T-helper 17 cell (primary cell): ENCODE measurements at places on chromosomes 7 and 10.

DNA sequence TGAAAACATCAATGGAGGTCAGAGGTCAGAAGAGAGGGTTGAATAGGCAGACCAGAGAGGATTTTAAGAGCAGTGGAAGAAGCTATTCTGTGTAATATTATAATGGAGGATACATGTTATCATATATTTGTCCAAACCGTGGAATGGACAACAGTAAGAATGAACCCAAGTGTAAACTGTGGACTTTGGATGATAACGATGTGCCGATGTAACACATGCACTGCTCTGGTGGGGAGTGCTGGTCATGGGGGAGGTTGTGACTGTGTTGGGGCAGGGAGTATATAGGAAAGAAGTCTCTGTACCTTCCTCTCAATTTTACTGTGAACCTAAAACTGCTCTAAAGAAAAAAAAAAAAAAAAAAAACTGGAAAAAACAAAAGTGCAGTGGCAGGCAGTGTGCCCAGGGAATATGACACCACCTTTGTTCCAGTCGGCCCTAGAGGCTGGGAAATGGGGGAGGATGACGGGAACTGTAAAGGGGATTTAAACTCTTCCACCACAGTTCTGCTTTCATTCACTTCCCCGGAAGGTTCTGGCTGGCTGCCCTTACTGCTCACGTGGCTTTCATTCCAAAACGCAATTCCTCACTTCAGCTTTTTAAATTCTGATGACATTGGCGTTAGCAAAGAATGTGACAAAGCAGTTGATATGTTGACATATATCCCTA lies 113.7 kb upstream of the ANKRD1 start:
- DNase-seq: no peak
- peak overlapping the region; percentile 4 for H3K27ac ChIP-seq
- peak overlapping the region; percentile 15 for H3K4me3 ChIP-seq
- peaks cover 6% of the 10 kb centered on the region for H3K27me3 ChIP-seq
- H3K4me1 ChIP-seq: peaks cover 15% of the 10 kb centered on the region

DNA sequence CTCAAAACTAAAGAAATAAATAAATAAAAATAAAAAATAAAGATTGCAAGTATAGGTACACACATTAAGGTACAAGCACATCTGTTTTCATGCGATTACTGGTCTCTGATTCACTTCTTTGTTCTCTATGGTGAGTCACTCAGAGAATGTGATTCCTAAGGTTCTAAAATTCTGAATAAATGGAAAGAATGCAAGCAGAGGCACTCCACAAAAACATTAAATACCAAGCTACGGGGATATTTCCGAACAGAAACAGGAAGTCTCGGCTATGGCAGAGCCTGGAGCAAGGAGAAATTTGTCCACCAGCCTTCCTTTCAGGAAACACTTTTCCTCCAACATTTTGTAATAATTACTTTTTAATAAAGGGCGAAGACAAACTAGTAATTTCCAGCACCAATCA lies 1.4 kb downstream of the VOPP1 start:
- peak overlapping the region; percentile 95 for H3K27ac ChIP-seq
- peaks cover 69% of the 10 kb centered on the region for H3K4me1 ChIP-seq
- H3K4me3 ChIP-seq: peak overlapping the region; percentile 96
- H3K27me3 ChIP-seq: no peaks in the 10 kb centered on the region

GRCh38 chr10:112559349-112559748 lies 112.3 kb downstream of the VTI1A start:
- peaks cover 3% of the 10 kb centered on the region for H3K36me3 ChIP-seq
- no peak overlapping the region for H3K4me3 ChIP-seq
- H3K4me1 ChIP-seq: peaks cover 7% of the 10 kb centered on the region
- DNase-seq: no peak
- no peaks in the 10 kb centered on the region for H3K27me3 ChIP-seq

- H3K36me3 ChIP-seq: no peaks in the 10 kb centered on the region
- no peak for DNase-seq
- peaks cover 12% of the 10 kb centered on the region for H3K4me1 ChIP-seq
- no peaks in the 10 kb centered on the region for H3K27me3 ChIP-seq
These were observed 68.0 kb downstream of the CAMK1D start for GRCh38 chr10:12417331-12417730.

GRCh38 chr10:89611282-89611681 lies 33.8 kb downstream of the PANK1 start:
- H3K4me1 ChIP-seq: peaks cover 31% of the 10 kb centered on the region
- no peak overlapping the region for H3K27ac ChIP-seq
- no peak overlapping the region for H3K4me3 ChIP-seq
- H3K36me3 ChIP-seq: peaks cover 2% of the 10 kb centered on the region
- DNase-seq: no peak

GRCh38 chr10:3500408-3500856 lies 284.6 kb downstream of the KLF6 start:
- H3K4me1 ChIP-seq: no peaks in the 10 kb centered on the region
- H3K4me3 ChIP-seq: no peak overlapping the region
- no peak for DNase-seq
- peaks cover 30% of the 10 kb centered on the region for H3K27me3 ChIP-seq
- H3K36me3 ChIP-seq: peaks cover 3% of the 10 kb centered on the region

DNA sequence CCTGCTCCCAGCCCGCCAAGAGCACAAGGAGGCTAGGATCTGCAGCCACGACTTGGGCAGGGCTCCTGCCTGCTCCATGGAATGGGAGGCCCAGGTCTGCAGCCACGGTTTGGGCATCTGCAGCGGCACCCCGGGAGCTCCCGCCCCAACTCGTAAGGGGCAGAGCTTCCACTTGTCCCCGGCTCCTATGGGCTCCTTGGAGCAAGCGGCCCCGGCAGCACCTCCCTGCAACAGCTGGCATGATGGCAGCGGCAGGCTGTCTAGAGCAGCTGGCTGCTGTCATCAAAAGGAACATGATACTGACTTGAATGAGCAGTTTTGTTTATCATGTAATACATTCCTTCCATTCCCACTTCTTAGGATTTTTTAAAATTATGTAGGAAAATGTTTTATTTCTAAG lies 684.0 kb upstream of the FOXK1 start:
- peaks cover 7% of the 10 kb centered on the region for H3K36me3 ChIP-seq
- peaks cover 2% of the 10 kb centered on the region for H3K4me1 ChIP-seq
- no peak overlapping the region for H3K27ac ChIP-seq
- DNase-seq: no peak
- no peak overlapping the region for H3K4me3 ChIP-seq
- peaks cover 55% of the 10 kb centered on the region for H3K27me3 ChIP-seq

DNA sequence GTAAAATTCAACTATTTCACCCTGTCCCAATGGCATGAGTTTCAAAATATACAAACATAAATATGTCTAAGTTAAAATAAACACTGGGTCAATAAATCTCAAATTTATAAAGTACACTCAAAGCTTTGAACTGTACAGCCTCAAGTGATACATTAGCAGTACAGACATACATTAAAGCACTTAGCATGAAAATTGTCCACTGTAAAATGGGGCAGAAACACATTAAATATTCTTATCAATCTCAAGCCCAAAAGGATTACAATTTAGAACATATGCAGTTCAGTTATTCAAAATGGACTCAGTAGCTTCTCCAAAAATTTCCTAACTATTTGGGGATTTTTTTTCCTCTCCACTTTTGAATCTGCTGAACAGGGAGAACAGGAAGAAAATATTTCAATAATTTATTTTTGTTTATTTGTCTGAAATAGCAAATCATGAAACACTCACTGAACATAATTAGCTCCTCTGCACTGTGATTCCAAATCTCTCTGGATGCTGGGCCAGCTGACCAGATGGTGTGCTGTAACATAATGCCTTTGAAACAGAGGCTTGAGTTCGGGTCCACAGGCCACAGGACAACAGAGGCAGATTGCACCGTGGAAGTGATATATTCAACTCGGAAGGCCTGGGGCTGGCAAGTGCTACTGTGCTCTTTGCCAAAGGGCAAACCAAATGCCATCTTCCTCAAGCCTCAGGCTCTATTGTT lies 248.9 kb upstream of the LRRN3 start:
- peaks cover 2% of the 10 kb centered on the region for H3K36me3 ChIP-seq
- no peak for DNase-seq
- H3K27ac ChIP-seq: no peak overlapping the region
- no peaks in the 10 kb centered on the region for H3K4me1 ChIP-seq
- no peak overlapping the region for H3K4me3 ChIP-seq
- H3K27me3 ChIP-seq: no peaks in the 10 kb centered on the region

GRCh38 chr7:111682588-111683340 lies 120.5 kb upstream of the IMMP2L start:
- no peak overlapping the region for H3K4me3 ChIP-seq
- no peaks in the 10 kb centered on the region for H3K36me3 ChIP-seq
- peaks cover 39% of the 10 kb centered on the region for H3K27me3 ChIP-seq
- no peak overlapping the region for H3K27ac ChIP-seq
- peaks cover 3% of the 10 kb centered on the region for H3K4me1 ChIP-seq
- no peak for DNase-seq

- H3K36me3 ChIP-seq: no peaks in the 10 kb centered on the region
- H3K4me3 ChIP-seq: no peak overlapping the region
- H3K27ac ChIP-seq: peak overlapping the region; percentile 24
- no peaks in the 10 kb centered on the region for H3K4me1 ChIP-seq
These were observed 27.6 kb downstream of the CLDN12 start for GRCh38 chr7:90430614-90431460.

- peaks cover 4% of the 10 kb centered on the region for H3K36me3 ChIP-seq
- H3K4me1 ChIP-seq: peaks cover 11% of the 10 kb centered on the region
- H3K4me3 ChIP-seq: peak overlapping the region; percentile 86
- DNase-seq: no peak
These were observed 826 bp downstream of the PODXL start for GRCh38 chr7:131555552-131556052.

GRCh38 chr10:28246023-28246422 lies 56.8 kb downstream of the MPP7 start:
- H3K27ac ChIP-seq: no peak overlapping the region
- peaks cover 7% of the 10 kb centered on the region for H3K4me1 ChIP-seq
- H3K27me3 ChIP-seq: no peaks in the 10 kb centered on the region

DNA sequence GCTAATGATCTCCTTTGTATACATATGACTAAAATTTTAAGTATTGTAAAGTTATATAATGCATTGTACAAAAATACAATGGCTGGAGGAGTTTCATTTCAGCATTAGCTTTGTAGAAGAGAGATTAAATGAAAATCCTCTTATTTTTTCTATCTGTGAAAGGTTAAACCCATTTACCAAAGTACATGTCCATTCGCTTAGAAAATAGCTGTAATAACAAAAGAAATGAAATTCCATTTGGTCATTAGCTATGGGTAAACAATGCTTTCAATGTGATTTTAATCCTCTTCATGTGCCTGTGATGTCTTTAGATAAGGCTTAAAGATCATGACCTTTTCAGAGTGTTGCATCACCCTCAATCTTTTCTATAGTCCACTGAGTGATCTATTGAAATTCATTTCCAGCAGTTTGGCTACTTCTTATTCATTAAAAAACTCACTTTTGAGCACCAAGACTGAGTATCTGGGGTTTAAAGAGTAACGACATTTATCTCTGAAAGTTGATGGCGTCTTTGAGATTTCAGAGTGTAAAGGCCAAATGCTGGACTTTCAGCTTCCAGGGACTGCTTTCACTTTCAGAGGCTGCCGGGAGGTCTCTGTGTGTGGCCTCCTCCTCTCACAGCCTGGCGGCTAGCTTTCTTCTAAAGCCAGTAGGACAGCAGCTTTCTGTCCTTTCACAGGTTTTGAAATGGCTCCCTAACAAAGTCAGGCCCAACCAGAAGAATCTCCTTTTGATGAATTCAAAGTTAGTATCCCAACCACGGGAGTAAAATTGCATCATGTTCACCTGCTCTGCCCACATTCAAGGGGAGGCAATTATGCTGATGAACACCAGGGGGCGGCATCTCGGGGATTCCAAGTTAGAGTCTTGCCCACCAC lies 701.4 kb upstream of the COBL start:
- DNase-seq: no peak
- no peaks in the 10 kb centered on the region for H3K36me3 ChIP-seq
- no peaks in the 10 kb centered on the region for H3K4me1 ChIP-seq
- no peak overlapping the region for H3K27ac ChIP-seq
- H3K4me3 ChIP-seq: no peak overlapping the region

DNA sequence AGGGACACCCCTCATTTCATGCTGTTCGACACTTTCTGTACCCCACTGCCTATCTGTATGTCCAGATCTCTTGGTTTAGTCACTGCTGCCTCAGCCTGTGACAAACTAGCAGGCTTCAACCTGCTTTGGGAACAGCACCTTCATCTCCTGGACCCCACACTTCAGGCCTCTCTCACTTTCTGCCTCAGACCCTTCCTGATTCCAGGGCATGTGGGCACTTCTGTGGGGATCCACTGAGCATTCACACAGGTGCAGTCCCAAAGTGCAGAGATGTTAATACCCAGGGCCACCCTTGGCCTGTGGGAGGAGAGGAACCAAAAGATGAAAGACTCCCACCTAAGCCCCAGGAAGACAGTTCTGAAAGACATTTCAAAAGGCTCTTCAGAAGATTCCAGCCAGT lies 29.4 kb upstream of the C10orf71 start:
- peaks cover 8% of the 10 kb centered on the region for H3K4me1 ChIP-seq
- no peak for DNase-seq
- H3K27ac ChIP-seq: no peak overlapping the region

- no peak overlapping the region for H3K27ac ChIP-seq
- H3K4me1 ChIP-seq: peaks cover 21% of the 10 kb centered on the region
- no peak overlapping the region for H3K4me3 ChIP-seq
- no peaks in the 10 kb centered on the region for H3K27me3 ChIP-seq
- DNase-seq: no peak
These were observed 29.8 kb upstream of the EPC1 start for GRCh38 chr10:32376771-32377170.

DNA sequence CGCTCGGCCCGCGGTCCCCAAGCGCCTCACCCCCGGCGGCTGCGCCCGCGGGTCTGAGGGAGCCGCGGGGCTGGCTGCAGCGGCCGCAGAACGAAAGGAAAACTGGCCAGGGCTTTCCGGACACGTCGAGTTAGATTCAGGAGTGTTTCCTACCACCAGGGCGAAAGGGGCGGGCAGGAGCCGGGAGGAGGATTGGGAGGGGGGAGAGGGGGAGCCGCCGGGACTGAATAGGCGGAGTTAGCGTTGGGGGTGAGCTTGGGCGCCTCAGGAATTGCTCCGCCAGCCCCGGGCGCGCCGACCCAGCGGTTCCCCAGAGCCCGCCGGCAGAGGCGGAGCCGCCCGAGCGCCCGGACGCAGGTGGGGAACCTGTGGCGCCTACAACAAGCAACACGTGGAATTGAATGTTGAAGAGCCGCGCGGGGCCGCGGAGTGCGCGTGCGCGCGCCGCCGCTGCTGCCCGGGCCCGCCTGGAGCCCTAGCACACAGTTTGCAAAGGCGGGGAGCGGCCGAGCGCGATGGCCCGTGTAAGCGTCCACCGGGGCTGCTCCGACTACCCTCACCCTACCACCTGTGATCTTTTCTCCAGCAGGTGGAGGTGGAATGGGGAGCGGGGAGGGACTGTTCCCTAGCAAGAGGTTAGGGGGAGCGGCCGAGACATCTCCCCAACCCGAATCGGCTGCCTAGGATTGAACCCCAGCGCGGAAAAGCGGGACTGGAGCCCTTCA lies at the start of gene CADPS2:
Gene CADPS2 (minus strand): TSS at position 104 of the 725 bp plus-strand sequence. CDS start 123 bp downstream, outside the sequence.
- DNase-seq: no peak
- no peaks in the 10 kb centered on the region for H3K4me1 ChIP-seq
- no peaks in the 10 kb centered on the region for H3K36me3 ChIP-seq
- peak within 1 kb of the TSS; percentile 46 for H3K4me3 ChIP-seq
- no peak within 1 kb of the TSS for H3K27ac ChIP-seq

GRCh38 chr10:110005719-110006118 lies 2.1 kb upstream of the ADD3 start:
- H3K36me3 ChIP-seq: peaks cover 3% of the 10 kb centered on the region
- no peaks in the 10 kb centered on the region for H3K27me3 ChIP-seq
- peaks cover 23% of the 10 kb centered on the region for H3K4me1 ChIP-seq
- H3K4me3 ChIP-seq: no peak overlapping the region
- no peak overlapping the region for H3K27ac ChIP-seq

- H3K36me3 ChIP-seq: no peaks in the 10 kb centered on the region
- peaks cover 5% of the 10 kb centered on the region for H3K27me3 ChIP-seq
- no peak overlapping the region for H3K4me3 ChIP-seq
- no peaks in the 10 kb centered on the region for H3K4me1 ChIP-seq
- H3K27ac ChIP-seq: no peak overlapping the region
- no peak for DNase-seq
These were observed 58.0 kb downstream of the PDGFA start for GRCh38 chr7:461453-462172.
